Inflammatory macrophage (primary cell): ENCODE measurements at places on chromosomes 16 and 17.

DNA sequence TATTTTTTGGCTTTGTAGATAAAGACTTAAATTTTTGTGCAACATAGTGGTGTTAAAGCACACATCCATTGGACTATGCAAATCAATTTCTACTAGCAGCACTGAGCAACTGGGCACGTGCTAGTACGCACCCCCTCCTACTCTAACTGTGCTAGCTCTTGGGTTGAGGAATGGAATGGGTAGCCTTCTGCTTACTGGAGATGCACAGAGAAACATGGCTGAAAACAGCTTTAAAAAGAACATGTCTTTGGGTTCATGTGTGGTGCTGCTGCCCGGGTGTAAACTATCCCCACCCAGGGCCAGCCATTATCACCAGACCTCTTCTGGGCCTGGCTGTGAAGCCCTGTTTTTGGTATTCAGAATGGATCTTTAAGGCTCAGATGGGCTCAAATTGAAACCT lies 7.3 kb downstream of the ESRP2 start:
- DNase-seq = no peak

DNA sequence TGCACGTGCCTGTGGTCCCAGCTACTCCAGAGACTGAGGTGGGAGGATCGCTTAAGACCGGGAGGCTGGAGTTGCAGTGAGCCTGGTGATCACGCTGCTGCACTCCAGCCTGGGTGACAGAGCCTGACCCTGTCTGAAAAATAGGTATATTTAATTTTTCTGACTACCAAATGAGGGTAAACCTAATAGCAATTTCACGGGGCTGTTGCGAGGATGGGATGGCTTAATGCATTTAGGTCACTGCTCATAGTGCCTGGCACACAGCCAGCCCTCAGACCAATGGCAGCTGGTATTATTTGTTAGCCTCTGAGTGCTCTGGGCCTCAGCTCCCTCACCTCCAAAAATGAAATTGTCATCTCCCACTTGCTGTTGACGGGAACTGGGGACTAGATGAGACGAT lies 5.9 kb upstream of the CDIP1 start:
- DNase-seq = no peak

DNA sequence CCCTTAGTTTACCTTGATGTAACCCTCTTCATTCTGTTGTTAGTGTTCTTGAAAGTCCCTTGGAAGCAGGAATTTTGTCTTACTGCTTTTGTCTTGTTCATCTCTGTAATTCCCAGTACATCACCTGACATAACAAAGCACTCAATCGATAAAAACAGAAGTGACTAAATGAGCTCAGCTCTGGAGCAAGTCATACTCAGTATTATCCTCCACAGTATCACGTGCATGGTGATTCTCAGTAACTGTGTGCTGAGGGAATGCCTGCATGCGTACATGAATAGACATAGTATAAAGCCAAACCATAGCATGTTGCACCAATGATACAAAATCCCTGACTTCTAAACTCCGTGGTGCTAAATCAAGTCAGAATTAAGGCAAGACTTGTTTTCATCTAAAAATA lies 7.2 kb downstream of the KRT38 start:
- no peak for DNase-seq

DNA sequence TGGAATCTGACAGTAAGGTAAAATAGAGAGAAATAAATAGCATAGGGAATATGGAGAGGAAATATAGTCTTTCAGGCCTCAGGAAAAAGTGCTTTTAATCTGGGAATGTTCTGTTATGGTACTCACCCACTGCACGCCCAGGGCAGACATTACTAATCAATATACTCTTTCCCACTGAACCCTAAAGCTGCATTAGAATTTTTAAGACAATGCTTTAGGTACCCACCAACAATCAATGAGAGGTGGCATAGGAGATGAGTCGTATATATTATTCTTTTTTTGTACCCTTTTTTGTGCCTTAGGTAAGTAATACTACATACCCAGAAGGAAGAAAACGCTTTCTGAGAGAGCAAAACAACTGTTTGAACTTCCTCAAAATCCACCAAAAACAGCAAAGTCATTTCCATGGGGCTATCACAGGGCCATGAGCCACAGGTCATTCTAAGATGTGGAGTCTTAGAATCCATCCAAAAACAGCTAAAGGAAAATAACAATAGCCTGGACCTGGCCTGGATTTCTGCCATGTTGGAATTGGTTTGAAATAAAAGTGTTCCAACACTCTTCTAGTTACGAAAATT lies 542.1 kb downstream of the XYLT1 start:
- peak; percentile 79 for DNase-seq

- no peak for DNase-seq
Observed at GRCh38 chr17:81898029-81898866, 3.8 kb upstream of the NPB start.

- peak; percentile 21 for DNase-seq
Observed at GRCh38 chr17:7656958-7657609, 6.4 kb downstream of the ATP1B2 start.

DNA sequence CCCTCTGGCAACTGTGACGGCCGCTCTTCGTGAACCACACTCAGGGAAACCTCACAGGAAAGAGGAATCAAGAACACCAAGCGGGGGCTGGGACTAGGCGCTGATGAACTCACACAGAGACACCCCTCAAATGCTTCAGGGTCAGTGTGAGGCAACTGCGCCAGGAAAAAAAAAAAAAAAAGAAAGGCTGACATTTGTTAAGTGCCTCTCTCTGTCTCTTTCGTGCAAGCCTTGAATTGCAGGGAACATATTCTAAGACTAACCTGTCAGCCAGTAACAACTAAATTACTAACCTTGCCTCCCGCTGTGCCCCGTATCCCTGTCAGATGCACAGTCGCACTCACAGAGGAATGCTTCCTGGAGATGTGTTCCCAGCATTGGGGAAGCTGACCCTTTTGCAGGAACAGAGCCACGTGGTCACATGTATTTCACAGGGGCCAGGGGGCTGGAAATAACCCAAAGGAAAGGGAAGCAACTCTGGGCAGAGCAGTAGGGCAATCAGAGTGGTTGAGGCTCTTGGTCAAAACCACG lies 247.8 kb downstream of the XYLT1 start:
- DNase-seq = peak; percentile 89

- DNase-seq = no peak
Observed at GRCh38 chr16:46828292-46828691, 2.7 kb downstream of the C16orf87 start.
